ENCODE measurements at places on chromosomes 1 and 21.

DNA sequence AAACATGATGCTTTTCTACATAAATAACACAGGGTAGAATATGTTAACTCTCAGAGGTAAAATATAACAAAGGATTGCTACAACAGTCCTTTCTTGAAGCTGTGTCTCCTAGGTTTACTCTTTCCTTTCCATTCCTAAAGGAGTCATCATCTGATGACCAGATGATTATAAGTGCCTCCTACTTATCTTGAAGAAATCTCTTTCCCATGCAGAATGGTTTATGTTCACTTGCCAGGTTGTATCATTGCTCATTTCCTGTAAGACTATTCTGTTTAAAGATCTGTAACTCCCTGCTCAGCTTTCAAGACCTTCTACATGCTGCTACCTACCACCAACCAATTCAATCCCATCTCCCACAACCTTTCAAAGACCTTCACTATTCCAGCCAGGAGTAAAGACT lies 51.5 kb upstream of the PTCH2 start:
- DNase-seq, result no peak

DNA sequence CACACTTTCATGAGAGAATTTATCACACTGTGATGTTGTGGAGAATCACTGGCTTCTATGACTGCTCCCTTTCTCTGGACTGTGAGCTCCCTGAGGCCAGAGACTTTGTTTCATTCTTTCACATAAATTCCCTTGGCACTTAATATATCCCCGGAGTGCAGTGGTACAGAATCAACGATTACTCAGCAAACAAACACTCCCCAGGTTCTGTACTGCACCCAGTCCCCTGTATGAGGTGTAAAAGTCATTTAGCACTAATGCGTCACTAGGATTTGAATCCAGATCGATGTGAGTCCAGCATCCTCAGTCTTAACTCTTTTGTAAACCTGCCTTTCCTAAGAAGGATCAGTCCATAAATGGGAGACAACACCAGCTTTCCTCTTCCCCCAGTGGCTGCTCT lies 6.8 kb upstream of the UTP25 start:
- DNase-seq, result no peak

- no peak for DNase-seq
These were observed 356 bp downstream of the INTS11 start for GRCh38 chr1:1324084-1324523.

DNA sequence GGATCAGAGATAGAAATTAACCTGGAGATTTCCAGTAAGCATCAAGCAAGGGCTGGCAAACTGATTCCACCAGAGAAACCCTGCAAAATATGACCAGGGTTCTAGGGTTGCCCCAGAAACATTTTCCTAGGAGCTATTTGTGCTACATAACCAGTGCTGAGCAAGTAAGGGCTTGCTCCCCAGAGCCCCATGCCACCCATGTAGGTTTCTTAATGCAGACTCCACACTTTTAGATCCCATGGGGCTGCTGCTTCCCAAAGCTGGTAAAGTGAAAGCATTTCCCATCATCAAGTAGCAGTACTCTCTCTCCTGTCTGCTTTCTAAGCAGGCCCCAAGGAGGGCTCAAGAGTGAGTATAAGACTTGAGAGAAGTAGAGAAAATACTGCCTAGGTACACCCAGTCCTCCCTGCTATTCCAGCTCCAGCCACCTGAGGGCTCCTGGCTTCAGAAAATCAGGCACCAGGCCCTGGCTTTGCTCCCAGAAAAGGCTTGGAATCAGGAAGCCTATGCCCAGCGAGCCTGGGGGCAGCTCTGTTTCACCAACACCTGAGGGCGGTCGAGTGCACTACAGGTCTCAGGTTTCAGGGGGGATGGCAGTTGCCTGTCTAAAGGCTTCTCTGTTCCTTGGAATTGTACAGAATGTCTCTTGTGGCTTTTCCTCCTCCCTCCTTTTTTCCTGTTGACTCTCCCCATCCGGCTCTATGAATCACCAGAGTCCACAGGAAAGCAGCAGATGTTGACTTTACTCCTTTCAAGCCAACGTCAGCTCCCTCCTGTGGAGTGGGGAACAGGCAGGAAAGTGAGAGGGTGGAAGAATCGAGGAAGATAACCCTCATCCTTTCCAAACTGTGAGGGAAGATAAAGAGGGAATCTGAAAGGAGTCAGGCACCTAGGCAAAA lies 6.2 kb upstream of the ANKRD35 start:
- DNase-seq, result peak; percentile 94

- DNase-seq, result peak; percentile 86
These were observed 32.3 kb upstream of the LBR start for GRCh38 chr1:225460021-225460736.
